Astrocyte of the cerebellum (primary cell): ENCODE measurements at places on chromosomes 16 and 17.

DNA sequence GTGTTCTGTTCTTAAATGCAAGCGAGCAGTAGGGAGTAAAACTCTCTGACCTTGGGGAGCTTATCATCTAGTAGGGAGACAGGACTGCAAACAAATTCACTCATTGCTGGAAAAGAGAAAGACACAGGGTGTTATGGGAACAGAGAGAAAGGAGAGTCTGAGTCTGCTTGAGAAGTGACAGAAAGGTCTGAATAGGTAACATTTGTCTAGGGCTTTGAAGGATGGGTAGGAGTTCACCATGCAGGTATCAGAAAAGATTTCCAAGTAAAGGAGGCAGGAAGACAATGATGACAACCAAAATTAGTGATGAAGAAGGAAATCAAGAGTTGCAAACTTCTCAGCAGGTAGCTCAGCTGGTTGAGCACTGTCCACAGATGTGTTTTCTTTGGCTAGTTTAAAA lies 93.6 kb upstream of the GPR139 start:
- DNase-seq, result no peak

- no peak for DNase-seq
These were observed 3.0 kb upstream of the NLRC5 start for GRCh38 chr16:56986361-56986760.

GRCh38 chr17:5651348-5651747 lies 67.0 kb upstream of the NLRP1 start:
- no peak for DNase-seq

DNA sequence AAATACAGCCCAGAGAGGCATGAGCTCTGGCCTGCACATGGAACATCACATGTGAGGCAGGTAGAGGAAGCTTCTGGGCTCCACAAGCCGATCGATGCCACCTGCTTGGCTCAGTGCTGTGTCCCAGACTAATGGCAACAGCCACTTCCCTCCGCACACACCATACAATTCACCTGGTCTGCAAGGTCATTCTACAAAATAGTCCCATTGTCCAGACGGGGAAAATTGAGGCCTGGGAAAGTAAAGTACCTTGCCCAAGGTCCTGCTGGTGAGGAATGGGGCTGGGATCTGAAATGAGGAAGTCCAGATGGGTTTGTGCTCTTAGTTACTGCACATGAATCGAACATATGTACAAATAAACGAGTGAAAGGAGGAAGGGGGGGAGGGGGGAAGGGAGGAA lies 88.0 kb downstream of the LITAF start:
- no peak for DNase-seq

DNA sequence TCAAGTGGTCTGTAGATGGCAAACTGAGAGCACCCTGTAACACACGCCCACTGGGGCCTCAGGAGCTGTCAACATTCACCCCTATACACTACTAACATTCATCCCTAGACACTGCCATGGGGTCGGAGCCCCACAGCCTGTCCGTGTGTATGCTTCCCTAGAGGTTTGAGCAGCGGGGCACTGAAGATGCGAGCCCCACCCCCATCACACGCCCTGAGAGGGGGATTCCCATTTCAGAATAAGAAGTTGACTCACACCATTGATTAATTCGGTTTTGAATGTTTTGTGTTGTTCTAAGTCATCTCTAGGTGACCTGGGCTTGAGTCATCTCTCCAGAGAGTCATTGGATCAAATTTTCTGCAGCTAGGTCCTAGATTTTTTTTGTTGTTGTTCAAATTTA lies 37.3 kb upstream of the MMD start:
- DNase-seq, result peak; percentile 31

DNA sequence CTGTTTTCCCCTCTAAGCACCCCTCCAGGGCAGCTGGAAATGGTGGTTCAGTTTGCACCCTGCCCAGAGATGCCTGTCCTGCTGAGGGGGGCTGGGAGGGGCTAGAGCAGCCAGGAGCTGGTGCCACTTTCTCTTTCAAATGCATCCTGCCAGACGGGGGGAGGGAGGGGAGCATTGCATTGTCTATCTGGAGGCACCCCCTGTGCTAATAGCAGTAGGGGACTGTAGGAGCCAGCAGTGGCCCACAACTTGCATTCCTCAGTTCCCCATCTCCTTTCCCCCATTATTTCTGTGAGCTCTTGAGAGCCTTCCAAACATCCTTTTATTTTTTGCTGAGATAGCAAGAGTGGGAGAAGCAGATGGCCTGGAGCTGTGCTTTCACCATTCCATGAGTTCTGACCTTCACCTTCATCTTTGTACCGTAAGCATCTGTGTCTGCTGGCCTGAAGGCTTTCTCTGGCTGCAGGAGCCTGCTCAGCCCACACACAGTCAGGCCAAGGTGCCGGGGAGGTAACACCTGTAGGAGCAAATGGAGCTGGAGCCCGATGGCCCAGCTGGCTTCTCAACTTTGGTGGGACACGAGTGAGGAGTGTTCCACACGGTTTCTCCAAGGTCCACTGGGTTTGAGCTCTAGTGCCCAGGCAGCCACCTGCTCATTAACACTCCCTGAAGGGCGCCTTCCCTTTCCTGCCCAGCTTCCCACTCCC lies 5.2 kb downstream of the WFDC1 start:
- no peak for DNase-seq

- DNase-seq, result no peak
These were observed 339.2 kb upstream of the PMFBP1 start for GRCh38 chr16:72511171-72511570.

DNA sequence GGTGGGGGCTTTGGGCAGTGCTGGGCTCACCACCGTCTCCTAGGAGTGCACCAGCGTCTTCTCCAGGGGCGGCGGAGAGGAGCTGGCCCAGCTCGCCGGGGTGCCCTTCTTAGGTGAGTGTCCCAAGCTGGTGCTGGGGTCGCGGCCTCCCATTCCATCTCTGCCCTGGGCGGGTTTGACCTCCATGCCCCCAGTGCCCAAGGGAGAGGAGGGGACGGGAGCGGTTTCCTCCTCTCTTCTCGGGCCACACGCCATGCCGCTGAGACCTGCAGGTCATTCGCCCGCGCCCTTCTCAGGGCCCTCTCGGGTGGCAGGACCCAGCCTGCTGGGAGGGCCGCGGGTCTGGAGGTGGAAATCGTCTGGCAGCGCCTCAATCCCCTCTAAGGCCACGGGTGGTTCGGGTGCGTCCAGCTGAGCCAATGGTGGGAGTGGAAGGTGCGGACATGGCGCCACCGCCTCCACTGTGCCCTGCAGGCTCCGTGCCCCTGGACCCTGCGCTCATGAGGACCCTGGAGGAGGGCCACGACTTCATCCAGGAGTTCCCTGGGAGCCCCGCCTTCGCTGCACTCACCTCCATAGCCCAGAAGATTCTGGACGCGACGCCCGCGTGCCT lies 5.3 kb downstream of the IGFALS start:
- no peak for DNase-seq
